ENCODE measurements at places on chromosomes 3 and 15.

- no peak for DNase-seq
These were observed 24.3 kb downstream of the ARHGAP11B start for GRCh38 chr15:30650012-30650929.

GRCh38 chr3:155270485-155271342 lies 22.8 kb downstream of the STRIT1 start:
- no peak for DNase-seq

- DNase-seq: no peak
These were observed 188.9 kb upstream of the MEIS2 start for GRCh38 chr15:37289109-37289765.

DNA sequence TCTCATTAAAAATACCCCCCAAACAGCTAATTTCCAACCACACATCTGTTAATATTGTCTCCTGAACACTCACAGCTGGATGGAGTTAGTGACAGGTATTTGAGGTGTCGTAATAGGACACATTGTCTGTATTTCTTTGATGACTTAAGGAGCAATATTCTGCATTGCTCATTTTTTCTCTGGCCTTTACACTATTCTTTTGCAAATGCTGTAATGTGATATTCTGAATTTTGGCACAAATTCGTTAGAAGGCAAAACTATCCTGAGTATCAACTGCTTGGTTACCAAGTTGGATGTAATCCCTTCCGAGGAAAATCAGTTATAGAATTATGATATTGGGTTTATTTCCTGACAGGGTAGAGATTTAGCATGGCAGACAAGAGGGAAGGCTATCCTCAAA lies 1030.2 kb downstream of the MCTP2 start:
- no peak for DNase-seq

GRCh38 chr3:101853982-101854381 lies 4.7 kb downstream of the NFKBIZ start:
- DNase-seq: no peak

DNA sequence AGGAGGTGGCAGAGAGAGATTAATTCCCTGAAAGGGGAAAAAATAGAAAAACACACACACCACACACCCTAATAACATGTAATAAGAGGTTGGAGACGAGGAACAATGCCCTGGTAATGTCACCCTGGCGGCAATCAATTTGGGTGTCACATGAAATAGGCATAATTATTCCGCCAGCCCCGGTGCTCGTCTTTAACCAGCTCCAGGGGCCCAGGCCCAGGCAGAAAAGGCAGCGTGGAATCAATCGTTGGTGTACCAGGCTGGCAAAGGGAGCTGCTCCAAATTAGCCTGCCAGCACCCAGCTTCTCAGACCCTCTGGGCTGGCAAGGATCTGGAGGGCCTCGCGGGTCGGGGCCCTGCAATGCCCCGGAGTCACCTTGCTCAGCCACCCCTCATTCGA lies 5.6 kb downstream of the LINGO1 start:
- DNase-seq: no peak

DNA sequence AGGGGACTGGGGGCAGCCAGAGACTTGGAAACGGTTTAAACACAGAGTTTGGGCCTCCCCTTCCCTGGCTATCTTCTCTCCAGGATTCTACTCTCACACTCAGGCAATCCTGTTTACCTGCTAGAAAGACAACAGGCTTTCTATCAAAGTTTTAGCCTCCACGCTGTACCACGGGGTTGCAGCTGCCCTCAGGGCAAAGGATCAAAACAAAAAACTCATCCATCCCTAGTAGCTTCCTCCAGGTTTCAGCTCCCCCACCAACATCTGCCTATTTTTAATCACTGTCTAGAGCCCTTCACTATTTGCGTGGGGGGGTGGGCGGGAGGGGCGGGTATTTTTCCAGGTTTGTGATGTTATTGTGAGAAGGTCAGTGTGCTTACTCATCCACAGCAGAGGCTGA lies 286.8 kb upstream of the TRIM42 start:
- no peak for DNase-seq

GRCh38 chr3:57851304-57851703 lies 95.2 kb downstream of the SLMAP start:
- DNase-seq: no peak

GRCh38 chr3:177229791-177230190 lies 32.5 kb upstream of the TBL1XR1 start:
- no peak for DNase-seq

GRCh38 chr3:194322678-194323211 lies 28.4 kb downstream of the CPN2 start:
- DNase-seq: no peak

DNA sequence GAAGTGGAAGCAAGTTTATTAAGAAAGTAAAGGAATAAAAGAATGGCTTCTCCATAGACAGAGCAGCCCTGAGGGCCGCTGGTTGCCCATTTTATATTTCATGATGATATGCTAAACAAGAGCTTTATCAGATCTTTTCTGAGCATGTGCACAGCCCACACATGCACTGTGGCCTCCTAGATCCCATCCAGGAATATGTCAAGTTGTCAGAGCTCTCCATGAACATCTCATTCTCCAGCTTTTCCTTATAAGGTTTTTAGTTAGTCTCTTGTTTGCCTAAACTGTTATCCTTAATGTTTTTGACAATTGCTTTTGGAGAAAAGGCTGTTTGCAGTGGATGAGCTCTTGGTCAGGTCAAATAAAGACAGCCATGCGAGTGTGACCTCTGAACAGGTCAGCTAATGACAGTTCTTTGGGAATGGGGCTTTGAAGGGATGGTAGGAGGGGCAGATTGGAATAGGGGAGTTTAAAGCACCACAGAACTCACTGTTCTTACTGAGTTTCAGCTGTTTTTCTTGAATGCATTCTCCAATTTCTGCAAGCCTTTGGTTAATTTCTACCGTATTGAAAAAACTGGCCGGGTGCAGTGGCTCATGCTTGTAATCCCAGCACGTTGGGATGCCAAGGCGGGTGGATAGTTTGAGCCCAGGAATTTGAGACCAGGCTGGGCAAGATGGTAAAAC lies 69.4 kb upstream of the CRTC3 start:
- DNase-seq: no peak

GRCh38 chr3:40780291-40780924 lies 255.6 kb downstream of the ZNF621 start:
- DNase-seq: no peak

GRCh38 chr3:17175187-17175807 lies 290.5 kb downstream of the PLCL2 start:
- DNase-seq: no peak

DNA sequence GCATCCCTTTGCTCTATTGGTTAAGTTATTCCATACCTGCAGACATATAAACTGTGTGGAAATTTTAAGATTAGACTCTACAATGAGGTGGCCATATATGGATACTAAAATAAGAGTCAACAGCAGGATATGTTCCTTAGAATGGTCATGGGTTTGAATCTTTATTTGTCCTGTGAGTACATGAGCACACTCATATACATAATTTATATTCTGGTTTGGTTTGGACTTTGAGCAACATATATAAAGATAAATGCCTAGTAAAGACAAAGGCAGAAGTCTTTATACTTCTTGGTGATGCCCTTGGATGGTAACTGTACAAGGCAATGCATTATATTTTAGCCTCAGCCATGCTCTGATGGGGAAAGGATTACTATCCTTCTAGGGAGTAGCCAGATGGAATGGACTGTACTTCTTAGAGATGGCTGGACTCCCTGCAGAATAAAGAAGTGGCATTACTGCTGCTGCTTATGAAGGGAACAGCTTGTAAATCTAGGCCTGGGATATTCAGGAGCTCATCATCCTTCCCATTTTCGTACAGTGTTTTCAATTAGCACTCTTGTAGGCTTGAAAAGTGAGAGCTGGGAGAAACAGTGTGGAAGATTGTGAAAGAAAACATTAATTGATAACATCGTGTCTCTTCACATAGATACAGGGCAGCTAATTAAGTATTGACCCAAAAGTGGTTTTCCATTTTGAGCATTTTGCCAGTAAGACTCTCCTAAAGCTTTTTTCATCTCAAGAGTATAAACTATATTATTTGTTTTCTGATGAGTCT lies 60.4 kb downstream of the HMG20A start:
- no peak for DNase-seq

- DNase-seq: peak; percentile 56
These were observed 18.2 kb upstream of the ZBTB20 start for GRCh38 chr3:115165266-115165665.

- DNase-seq: no peak
These were observed 23.0 kb downstream of the SUCNR1 start for GRCh38 chr3:151896246-151897012.

GRCh38 chr15:63503739-63504246 lies 600 bp upstream of the USP3 start:
- DNase-seq: peak; percentile 90

GRCh38 chr3:162517110-162517509 lies 1020.5 kb downstream of the OTOL1 start:
- no peak for DNase-seq

- DNase-seq: no peak
These were observed 122.0 kb upstream of the HACD2 start for GRCh38 chr3:123706871-123707270.

DNA sequence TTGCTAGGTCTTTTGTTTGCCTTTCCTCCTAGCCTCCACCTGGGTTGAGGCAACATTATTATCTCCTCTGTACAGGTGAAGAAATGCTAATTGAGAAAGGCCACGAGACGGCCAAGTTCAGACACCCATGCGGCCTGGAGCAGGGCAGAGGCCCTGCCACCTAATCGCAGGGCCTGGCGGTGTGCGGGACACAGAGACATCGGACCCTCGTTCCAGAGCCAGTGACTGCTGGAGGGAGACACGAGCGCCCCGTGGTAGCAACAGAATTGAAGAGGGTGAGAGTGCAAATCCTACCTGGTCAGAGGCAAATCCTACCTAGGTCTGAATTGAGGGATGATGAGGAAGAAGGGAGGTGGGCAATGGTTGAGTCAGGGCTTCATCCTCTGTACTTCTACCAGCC lies 113.8 kb upstream of the MEF2A start:
- DNase-seq: no peak

DNA sequence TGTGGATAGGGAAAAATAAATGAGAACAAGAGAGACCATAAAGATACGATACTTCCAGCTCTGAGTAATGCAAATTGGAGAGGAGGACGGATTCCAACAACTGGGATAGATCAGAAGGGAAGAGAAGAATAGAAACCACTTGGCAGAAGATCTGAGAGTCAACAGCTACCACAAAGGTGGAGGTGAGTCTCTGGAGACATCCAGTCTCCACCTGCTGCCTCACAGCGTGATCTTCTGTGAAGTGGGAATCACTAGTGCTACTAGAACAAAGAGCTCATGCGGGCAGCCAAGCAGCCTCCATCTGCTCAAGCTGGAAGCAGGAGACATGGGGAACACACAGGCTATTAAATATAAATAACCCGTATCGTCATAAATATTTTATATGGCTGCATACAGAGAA lies 558.5 kb upstream of the CFAP20DC start:
- no peak for DNase-seq

GRCh38 chr3:126998320-126998719 lies 15.4 kb downstream of the PLXNA1 start:
- no peak for DNase-seq

All from CD4-positive, alpha-beta T cell treated with Interleukin-2 at 100 ng/mL for 4 hours (primary cell).